A172 (cell line): ENCODE measurements at places on chromosomes 1 and 21.
A peak's percentile ranks its signal among the peaks of the same experiment; 100 is the strongest.

- DNase-seq: no peak
These were observed 144.0 kb upstream of the ZNF648 start for GRCh38 chr1:182205351-182206022.

- DNase-seq: no peak
These were observed 919 bp downstream of the HECTD3 start for GRCh38 chr1:45009956-45010854.

DNA sequence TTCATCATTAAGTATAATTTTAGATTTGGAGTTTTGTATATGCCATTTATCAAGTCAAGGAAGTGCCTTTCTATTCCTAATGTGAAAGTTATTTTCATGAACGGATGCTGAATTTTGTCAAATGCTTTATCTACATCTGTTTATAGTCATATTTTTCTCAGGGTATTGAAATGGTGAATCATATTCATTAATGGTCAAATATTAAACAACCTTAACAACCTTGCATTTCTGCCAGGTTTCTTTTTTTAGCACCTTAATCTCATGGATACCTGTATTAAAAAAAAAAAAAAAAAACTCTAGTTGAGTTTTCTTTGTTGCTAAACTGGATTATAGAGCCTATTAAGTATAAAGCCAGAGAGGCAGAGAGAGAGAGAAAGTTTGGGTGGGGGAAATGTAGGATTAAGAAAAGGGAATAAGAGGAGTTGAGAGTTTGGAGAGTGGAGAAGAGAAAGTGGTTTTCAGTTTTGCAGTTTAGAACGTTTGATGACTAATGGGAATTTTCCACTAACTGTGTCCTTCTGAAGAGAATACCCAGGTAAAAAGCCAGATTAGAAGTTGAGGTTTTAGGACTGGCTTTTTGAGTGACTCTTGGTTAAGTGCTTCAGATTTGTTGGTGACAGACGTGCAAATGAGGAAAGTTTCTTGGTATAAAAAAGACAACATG, 305.0 kb downstream of the HLX start:
- no peak for DNase-seq

GRCh38 chr1:204577794-204578478, 61.7 kb downstream of the MDM4 start:
- no peak for DNase-seq

- DNase-seq: no peak
These were observed 6.2 kb upstream of the BMP8A start for GRCh38 chr1:39485046-39485803.

DNA sequence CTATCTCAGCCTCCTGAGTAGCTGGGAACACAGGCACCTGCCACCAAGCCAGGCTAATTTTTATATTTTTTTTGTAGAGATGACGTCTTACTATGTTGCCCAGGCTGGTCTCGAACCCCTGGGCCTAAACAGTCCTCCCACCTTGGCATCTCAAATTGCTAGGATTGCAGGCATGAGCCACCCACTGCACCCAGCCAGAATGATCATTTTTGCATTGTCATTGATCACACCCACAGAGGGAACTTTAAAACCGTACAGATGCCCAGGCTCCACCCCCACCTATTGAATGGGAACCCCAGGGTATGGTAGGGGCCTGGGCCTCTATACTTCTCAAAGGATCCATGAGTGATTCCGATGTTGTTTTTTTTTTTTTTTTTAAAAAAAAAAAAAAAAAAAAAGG, 36.7 kb downstream of the ETNK2 start:
- no peak for DNase-seq

DNA sequence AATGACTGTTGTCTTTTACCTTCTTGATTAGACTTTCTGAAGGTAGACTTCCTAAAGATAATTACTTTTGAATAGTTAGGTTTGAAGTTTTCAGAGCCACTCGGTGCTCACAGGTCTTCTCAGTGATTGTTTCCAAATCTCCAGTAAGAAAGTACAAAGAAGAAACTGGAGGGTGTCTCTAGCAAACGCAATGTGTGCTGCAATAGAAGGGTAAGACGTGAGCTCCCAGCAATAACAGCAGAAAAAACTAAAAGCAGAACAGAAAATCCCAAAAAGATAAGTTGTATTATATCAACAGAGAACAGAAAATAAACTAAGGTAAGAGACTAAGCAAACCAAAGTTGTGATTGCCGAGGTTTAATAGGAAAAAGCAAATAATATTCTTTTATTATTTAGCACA, 1.8 kb downstream of the CTTNBP2NL start:
- DNase-seq: no peak

DNA sequence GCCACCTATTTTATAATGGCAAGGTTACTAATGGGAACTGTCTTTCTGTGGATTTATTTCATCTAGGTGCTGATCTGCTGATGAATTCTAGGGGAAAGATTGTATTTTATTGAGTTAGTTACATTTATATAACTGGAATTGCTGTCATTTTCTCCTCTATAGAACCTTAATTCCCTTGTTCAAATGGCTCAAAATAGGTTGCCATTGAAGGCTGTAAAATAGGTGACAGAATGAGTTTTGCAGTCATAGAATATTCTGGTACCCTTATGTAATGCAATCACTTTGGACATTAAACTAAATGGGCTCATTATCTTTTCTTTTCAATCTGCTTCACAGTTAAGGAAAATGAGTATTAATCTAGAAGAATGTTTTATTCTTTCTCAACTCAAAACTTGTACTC, 131.0 kb downstream of the CTH start:
- DNase-seq: no peak

DNA sequence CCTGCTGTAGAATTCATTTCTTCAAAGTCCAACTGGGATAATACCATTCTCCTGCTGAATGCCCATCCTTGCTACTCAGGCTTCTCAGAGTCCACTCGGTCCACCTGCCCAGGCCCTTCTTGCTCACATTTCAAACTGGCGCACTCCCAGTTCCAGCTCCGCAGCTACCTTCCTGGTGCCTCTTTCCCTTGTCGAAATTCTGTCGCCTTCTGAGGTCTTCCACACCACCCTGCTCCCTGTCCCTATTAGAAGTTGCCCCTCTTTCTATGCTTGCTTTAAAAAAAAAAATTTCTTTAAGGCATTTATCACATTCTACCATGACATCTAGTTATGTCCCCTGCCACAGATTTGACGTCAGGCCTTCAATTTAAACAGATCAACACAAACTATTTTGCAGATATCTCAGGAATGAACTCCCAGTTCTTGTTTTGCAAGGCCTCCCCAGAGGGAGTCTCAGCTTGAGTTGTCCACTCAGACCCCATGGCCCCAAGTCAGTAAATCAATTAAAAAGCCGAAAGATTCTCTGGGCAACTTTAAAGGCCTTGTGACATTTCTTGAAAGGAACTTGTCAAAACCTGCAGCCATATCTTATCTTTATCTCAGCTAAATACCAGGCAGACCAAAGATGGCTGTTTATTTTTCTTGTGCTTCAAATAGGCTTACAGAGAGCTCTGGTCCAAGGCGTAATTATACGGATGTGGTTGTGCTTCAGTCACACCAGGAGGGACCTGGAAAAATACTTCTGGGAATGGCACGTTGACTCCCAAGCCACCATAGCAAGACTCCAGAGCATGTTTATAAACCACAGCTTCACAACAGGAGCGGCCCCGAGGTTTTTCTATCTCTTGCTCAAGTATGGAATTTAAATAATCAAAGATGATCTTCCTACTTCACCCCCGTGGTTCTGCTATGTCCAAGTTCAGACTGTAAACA, 2.2 kb downstream of the FAM89A start:
- peak; percentile 47 for DNase-seq

- DNase-seq: no peak
These were observed 18.7 kb upstream of the KANK4 start for GRCh38 chr1:62337706-62338631.
